Right atrium auricular region (tissue), 2 donors: ENCODE measurements at places on chromosomes 2 and 18. TPM values are rescaled to one million over a fixed set of nuclear protein-coding genes. Genes with fewer than 3 reads are reported as not detected.
A peak's percentile ranks its signal among the peaks of the same experiment; 100 is the strongest.

- no peaks in the 10 kb centered on the region for H3K27me3 ChIP-seq
- no peak overlapping the region for H3K27ac ChIP-seq
- no peak for DNase-seq
- H3K4me1 ChIP-seq: no peaks in the 10 kb centered on the region
- peaks cover 10% of the 10 kb centered on the region for H3K36me3 ChIP-seq
These were observed 37.9 kb upstream of the RPL31 start for GRCh38 chr2:100964222-100964621.

GRCh38 chr2:59449274-59449673, 1104.2 kb downstream of the BCL11A start:
- H3K4me1 ChIP-seq: no peaks in the 10 kb centered on the region
- H3K27ac ChIP-seq: no peak overlapping the region
- no peaks in the 10 kb centered on the region for H3K27me3 ChIP-seq

DNA sequence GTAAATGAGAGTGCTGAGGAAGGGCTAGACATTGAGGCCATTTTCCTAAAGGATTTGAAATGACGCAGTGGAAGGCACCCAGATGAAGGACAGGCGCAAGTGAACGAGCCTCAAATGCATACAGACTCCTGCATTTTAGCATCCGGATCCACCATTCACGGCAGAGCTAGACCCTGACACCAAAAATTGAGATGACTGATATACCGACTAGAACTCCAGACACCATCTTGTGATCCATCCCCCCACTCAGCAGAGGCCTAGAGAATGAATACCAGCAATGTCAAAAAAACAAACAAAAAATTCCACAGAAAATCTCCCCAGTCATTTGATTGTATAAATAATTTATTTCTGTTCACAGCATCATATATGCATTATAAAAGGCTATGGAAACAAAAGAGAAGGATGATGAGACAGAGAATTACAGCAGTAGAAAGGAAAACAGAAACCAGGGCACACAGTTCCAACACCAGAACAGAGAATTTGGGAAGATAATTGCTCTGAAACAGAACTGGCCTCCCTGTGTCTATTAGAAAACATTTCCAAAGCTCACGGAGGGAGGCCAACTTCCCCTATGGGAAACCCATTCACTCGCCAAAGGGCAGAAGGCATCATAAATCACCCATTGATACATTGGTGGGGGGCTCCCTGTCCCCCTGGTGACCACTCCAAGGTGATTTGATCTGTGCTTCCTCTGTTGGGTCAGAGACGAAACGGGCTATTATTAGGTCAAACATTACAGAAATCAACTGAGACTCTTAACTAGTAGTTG, 4.0 kb downstream of the ARL4C start:
- no peaks in the 10 kb centered on the region for H3K4me1 ChIP-seq
- no peaks in the 10 kb centered on the region for H3K27me3 ChIP-seq
- H3K27ac ChIP-seq: no peak overlapping the region
- H3K4me3 ChIP-seq: no peak overlapping the region

DNA sequence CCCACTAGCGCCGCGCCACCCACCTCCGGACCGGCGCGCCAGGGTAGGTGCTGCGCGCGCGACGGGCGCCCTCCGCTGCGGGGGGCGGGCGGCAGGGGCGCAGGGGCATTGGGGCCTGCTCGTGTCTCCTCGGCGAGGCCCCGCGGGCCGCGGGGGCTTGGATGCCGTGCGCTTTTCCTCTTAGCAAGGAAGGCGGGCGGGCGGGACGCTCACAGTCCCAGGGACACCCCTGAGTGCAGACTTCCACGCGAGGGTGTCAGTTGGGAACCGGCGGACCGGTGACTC, 748 bp downstream of the TWIST2 start:
- H3K27ac ChIP-seq: peak overlapping the region; percentile 55
- peak overlapping the region; percentile 62 for H3K4me3 ChIP-seq
- H3K27me3 ChIP-seq: peaks cover 25% of the 10 kb centered on the region
- DNase-seq: peak; percentile 56

DNA sequence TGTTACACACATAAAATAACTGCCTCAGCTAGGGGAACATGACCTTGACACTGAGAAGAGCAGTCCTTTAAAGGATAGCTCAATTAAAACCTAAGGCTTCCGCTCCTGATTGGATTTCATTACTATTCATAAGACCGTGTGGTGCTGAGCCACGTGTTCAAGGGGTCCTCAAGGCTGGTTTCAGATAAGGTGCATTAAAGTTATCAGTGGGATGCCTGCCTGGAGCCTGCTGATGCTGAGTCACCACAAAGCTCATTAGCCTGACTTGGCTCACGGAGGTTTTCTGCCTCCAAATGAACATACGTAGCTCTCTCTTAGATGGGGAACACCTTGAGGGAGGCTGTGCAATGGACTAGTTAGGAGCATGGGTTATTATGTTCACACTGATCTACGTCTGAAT, 518.9 kb downstream of the TDRD15 start:
- no peaks in the 10 kb centered on the region for H3K27me3 ChIP-seq
- no peak overlapping the region for H3K4me3 ChIP-seq
- no peaks in the 10 kb centered on the region for H3K4me1 ChIP-seq
- no peak overlapping the region for H3K27ac ChIP-seq
- DNase-seq: no peak

DNA sequence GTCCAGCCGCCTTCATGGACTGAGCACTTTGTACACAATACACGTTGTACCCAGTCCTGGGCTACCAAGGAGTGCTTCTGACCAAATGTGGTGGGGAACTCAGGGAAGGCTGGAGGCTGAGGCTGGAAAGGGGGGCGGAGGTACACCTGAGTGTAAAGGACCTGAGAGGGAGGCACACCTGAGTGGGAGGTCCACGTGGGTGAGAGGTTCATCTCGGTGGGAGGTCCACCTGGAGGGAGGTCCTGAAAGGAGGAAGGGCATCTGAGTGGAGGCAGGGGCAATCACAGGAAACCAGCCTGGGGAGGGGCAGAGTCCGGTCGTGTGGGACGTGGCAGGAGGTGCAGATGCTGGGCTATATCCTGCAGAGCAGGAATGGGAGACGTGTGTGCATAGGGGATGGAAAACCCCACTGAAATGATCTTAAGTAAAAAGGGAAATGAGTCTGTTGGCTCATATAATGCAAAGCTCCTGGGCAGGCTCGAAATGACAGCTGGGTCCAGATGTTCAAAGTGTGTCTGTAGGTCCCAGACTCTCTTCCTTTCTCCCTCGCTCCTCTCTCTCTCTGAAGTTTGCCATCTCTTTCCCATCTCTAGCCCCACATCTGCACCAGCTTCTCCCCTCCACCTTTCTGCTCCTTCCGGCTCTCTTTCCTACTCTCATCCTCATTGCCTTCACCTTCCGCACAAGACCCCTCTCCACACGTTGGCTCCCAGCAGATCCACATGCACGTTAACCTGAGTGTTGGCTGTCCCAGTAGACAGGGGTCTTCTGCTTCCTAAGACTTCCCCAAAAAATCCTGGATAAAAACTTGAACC, 137.7 kb downstream of the PXDN start:
- H3K4me3 ChIP-seq: no peak overlapping the region
- H3K27me3 ChIP-seq: no peaks in the 10 kb centered on the region
- no peaks in the 10 kb centered on the region for H3K4me1 ChIP-seq
- peak overlapping the region; percentile 69 for H3K27ac ChIP-seq
- no peaks in the 10 kb centered on the region for H3K36me3 ChIP-seq

GRCh38 chr2:237259201-237259600, 154.8 kb downstream of the COL6A3 start:
- H3K27ac ChIP-seq: no peak overlapping the region
- no peak for DNase-seq
- H3K4me3 ChIP-seq: no peak overlapping the region
- peaks cover 9% of the 10 kb centered on the region for H3K4me1 ChIP-seq

DNA sequence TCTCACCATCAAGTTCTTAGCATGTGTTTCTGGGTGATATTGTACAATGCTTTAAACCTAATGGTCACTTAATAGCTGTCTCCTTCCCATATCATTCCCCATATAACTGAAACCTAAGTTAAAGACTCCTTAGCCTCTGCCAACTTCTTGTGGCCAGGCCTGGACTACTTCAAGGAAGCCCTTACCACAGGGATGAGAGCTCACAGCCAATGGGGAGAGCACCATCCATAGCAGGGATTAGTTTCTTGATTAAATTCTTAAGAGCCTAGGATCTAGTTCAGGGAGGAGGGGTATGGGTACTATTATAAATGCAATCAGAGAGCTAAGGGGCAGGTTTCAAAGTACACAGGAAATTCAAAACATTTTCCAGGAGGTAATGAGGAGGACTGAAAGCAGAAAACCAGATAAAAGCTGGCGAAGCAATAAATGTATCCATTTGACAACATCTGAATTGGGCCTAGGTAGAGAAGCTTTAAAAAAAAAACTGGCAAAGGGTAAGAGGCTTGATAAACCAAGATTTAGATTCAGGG, 34.8 kb upstream of the IHH start:
- no peaks in the 10 kb centered on the region for H3K36me3 ChIP-seq
- no peak overlapping the region for H3K4me3 ChIP-seq
- H3K27me3 ChIP-seq: no peaks in the 10 kb centered on the region
- H3K27ac ChIP-seq: no peak overlapping the region
- H3K4me1 ChIP-seq: no peaks in the 10 kb centered on the region

DNA sequence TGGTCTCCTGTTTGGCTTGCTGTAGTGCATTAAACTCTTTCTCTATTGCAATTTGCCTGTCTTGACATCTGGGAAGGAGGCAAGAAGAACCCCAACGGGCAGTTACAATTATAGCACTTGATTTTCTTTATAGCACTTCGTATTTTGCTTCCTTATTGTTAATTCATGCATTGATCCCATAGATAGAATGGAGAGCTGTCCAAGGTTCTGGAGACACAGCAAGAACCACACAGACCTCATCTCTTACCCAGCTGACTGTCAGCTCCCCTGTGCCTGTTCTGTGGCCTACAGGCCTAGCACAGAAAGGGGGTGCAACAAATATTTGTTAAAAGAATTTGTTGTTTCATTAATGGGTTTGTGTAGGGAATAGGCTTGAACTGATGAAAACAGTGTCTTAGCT, 194.3 kb downstream of the GALNT1 start:
- no peaks in the 10 kb centered on the region for H3K27me3 ChIP-seq
- DNase-seq: no peak
- H3K4me1 ChIP-seq: no peaks in the 10 kb centered on the region

- H3K36me3 ChIP-seq: peaks cover 51% of the 10 kb centered on the region
- DNase-seq: no peak
- H3K4me3 ChIP-seq: no peak overlapping the region
- H3K4me1 ChIP-seq: no peaks in the 10 kb centered on the region
- no peak overlapping the region for H3K27ac ChIP-seq
These were observed 27.3 kb downstream of the NDUFA10 start for GRCh38 chr2:239997686-239998409.

GRCh38 chr2:210626849-210627248, 70.5 kb downstream of the CPS1 start:
- no peak overlapping the region for H3K27ac ChIP-seq
- no peaks in the 10 kb centered on the region for H3K4me1 ChIP-seq
- H3K27me3 ChIP-seq: no peaks in the 10 kb centered on the region
- H3K4me3 ChIP-seq: no peak overlapping the region
- DNase-seq: no peak

DNA sequence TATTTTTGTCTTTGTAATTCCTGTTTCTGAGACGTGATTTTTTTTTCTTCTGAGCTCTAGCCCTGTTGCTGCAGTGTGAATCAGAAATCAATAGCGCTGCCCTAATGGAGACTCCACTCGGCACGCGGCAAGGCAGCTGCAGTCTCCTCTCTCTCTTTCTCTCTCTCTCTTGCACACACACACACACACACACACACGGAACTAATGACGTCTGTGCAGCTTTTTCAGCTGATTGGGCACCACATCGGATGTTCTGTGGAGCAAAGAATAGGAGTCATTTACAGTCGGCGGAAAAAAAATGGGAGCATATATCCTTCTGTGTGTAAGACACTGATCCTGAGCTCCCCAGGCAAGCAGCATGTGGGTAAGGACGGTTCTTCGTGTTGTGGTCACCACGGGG, 2.0 kb upstream of the MYT1L start:
- no peak overlapping the region for H3K27ac ChIP-seq
- DNase-seq: no peak
- no peaks in the 10 kb centered on the region for H3K36me3 ChIP-seq
- no peak overlapping the region for H3K4me3 ChIP-seq

DNA sequence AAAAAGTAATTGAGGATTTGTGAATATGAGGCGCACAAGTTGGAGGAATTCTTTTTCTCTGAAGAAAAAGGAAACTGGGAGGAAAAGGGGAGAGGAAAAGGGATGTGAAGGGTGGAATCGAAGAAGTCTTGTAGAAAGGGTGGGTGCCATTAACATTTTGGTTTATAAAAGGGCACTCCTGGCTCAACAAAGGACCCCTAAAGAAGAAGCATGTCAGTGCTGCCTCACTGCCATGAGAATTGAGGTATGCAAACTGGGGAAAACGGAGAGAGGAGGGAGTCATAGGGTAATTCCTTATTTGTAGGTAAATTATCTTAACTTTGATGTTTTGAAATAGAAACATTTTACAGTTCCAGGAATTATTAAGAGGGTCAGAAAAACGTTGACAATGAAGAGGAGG, 207.2 kb downstream of the NAPG start:
- no peaks in the 10 kb centered on the region for H3K27me3 ChIP-seq
- no peak overlapping the region for H3K4me3 ChIP-seq
- no peaks in the 10 kb centered on the region for H3K36me3 ChIP-seq
- H3K27ac ChIP-seq: no peak overlapping the region
- no peaks in the 10 kb centered on the region for H3K4me1 ChIP-seq

GRCh38 chr18:41490861-41491260, 464.2 kb upstream of the PIK3C3 start:
- H3K27me3 ChIP-seq: no peaks in the 10 kb centered on the region
- H3K36me3 ChIP-seq: no peaks in the 10 kb centered on the region
- no peak overlapping the region for H3K4me3 ChIP-seq
- no peaks in the 10 kb centered on the region for H3K4me1 ChIP-seq

DNA sequence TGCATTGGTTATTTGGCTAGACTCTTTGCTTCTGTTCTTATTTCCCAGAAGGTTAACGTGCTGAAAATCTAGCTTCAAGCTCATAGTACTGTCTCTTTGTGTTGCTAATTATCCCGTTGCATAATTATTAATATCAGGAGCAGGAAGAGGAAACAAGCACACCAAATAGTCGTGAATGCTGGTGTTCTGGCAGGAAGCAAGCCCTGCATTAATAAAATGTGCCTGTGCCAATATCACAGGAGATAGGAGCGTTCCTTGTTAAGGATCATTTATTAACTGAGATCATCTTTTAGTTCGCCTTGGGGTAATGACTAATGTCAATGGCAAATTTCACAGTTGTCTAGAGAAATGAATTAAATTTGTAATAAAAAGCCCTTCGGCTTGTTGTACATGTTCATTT, 893.0 kb upstream of the POU3F3 start:
- H3K4me3 ChIP-seq: no peak overlapping the region
- no peak for DNase-seq
- H3K27me3 ChIP-seq: no peaks in the 10 kb centered on the region
- no peaks in the 10 kb centered on the region for H3K36me3 ChIP-seq

GRCh38 chr2:68196120-68196716, 38.5 kb downstream of the PNO1 start:
- DNase-seq: no peak
- peaks cover 22% of the 10 kb centered on the region for H3K4me1 ChIP-seq
- H3K36me3 ChIP-seq: no peaks in the 10 kb centered on the region

- no peaks in the 10 kb centered on the region for H3K36me3 ChIP-seq
- no peaks in the 10 kb centered on the region for H3K27me3 ChIP-seq
- DNase-seq: no peak
- H3K4me1 ChIP-seq: no peaks in the 10 kb centered on the region
These were observed 128.1 kb upstream of the RBMS1 start for GRCh38 chr2:160621748-160622147.

Gene TLX2
- total RNA-seq: not detected

Gene HAAO
- 1.4 TPM for total RNA-seq

Gene CDK5R2
- not detected for total RNA-seq

Gene TACR1
- 0.16 TPM for total RNA-seq

Gene CNDP1
- not detected for total RNA-seq

Gene TRMT61B
- 7.0 TPM for total RNA-seq

Gene DYSF
- 52.1 TPM for total RNA-seq
